HepG2 (cell line): ENCODE measurements at places on chromosomes 12 and 14.

DNA sequence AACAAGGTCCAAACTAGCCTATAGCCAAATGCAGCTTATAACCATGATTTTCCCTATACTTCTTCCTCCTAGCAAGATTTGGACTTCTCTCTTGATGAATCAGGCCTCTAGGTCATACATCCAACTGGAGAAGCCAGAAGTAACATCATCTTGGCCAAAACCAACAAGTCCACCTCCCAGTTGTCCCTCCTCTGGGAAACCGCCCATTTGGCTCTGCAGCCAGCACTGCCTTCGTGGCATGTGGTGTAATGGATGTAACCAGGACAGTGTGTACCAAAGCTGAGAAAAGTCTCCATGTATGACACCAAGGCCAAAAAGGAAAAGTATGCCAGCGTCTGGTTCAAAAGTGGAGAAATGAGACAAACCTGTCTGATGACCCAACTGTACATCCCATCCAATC is 59.3 kb upstream of the VASH1 start:
- no peak for DNase-seq

DNA sequence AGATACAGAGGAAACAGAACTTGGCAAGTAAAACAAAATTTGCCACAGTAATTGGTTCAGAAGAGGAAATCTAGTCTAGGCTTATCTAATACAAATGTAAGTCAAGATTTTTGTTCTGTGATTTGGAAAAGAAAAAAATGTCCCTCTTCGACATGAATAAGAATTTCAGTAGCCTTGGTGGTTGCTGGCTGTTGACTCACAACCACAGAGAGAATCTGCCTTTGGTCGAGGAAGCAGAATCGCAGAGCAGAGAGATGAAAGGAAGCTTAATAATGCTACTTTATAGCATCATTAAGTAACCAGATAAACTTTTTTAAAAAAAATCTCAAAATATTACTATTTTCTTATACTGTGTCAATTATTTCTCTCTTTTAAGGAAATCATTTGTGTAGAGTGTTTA is 1096.6 kb downstream of the FLRT2 start:
- DNase-seq: no peak

GRCh38 chr12:68919581-68920239 is 13.3 kb downstream of the CPM start:
- no peak for DNase-seq

- DNase-seq: no peak
Measured at GRCh38 chr12:94271351-94271750, 123.0 kb downstream of the PLXNC1 start.

DNA sequence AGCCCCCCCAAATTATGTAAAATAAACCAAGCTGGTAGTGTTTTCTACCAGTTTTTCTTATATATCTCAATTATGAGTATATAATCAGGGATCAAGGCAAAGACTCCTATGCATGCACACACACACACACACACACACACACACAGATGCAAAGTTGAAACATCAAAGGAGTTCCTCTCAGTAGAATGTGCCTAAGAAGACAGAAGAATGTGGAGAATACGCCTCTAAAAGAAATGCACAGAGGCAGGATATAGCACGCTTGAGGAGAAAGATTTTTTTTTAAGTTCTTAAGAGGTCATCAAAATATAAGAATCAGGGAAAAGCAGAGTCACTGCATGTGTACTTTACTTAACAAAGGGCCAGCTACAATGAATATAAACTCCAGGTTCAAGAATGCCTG is 138.2 kb upstream of the CLEC14A start:
- DNase-seq: no peak

DNA sequence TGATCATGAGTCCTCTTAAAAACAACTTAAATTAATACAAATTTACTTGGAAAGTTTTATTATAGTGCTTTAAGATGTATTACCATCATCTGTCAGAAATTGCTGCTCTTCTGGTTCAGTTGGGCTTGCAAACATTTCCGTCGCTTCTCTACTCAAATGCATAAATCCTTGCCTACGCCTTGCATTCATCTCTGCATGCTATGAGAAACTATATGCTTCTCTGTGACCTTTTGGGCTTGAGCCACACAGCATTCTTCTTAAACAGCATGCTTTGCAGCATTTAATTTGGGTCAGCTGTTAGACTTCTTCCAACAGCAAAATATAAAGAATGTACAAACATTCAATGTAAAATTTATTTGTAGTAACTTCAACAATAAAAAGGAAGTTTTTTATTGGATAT is 305.7 kb upstream of the FLRT2 start:
- DNase-seq: no peak

GRCh38 chr14:37889087-37889486 is 293.7 kb downstream of the TTC6 start:
- peak; percentile 56 for DNase-seq

DNA sequence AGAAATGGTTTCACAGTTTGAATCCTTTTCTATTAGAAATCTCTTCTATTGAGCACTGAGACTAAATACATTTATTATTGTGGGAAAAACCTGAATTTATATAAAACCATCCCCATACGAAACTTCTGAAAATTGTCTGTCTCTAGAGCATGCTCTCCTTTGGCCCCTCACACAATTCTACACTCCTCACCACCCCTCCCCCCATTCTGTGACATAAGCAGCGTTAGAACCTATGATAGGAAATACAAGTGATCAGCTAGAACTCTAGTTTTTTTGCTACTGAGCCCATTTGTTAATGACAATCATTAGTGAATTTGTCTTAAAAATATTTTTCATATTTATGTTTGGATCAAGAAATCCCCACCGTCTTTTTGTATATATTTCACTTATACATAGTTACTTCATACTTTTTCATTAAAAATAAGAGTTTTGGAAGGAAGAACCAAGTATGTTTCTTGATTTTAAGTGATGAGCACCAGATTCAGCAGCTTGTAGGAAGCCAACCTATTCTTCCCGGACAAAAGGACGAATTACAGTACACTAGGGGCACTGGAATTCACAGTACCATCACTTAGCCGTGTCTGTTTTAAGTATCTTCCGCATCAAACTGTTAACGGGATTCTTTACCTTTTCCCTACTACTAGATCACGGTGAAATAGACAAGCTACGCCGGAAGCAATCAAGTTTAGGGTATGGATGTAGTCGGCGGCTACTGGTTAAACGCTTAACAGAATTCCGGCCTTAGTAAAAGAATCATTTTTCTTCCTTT is 724 bp downstream of the GTSF1 start:
- DNase-seq: no peak

DNA sequence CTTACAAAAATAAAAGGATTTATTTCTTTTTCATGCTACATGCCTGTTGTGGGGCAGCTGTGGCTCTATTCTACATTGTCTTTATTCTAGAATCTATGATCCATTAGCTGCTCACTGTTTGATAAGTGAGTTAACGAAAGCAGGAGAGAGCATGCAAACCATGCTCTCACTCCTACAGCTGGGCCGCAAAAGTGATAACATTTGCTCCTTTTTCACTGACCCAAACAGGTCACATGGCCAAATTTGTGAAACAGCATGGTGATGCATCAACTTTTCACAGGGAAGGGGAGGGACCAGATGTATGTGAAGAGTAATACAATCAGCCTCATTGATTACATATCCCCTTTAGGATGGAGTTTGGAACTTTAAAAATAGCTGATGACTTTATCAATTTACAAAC is 456.9 kb upstream of the SYT1 start:
- no peak for DNase-seq

- DNase-seq: no peak
Measured at GRCh38 chr14:79586416-79586815, 624.9 kb downstream of the DIO2 start.

GRCh38 chr12:124956571-124956970 is 32.4 kb downstream of the DHX37 start:
- no peak for DNase-seq

DNA sequence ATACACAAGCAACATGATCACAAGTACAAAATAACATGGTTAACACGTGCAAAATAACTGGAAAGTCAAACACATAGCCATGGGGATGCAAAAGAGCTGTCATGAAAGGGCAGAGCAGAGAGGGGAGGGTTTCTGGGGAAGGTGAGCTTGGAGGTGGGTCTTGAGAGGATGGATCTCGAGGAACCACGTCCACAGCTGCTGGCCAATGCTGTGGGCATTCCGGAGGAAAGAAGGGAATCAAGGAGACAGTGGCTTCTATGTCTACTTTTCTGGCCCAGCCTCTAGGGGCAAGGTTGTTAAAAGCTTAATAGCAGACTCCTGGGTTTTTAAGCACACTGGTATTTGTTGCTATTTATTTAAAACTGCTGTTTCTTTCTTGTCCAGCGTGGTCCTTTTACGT is 8.4 kb upstream of the MYH7 start:
- no peak for DNase-seq

GRCh38 chr12:132560364-132560613 is 50.1 kb downstream of the LRCOL1 start:
- no peak for DNase-seq

DNA sequence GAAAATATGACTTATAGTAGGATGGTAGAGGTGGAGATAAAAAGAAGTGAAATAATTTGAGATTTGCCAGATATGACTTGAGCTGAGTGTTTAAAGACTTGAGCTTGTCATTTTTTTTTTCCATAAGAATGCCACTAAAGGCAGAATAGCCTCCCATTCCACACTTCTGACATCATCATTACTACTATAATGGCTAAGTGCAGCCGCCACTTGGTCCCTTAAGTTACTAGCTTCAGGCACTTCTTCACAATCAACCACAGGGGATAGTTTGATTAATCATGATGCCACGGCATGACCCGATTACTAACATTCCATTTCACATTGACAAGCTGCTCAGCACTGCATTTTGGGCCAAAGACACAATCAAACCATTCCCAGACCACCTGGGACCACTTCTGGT is 127.9 kb downstream of the EFCAB11 start:
- no peak for DNase-seq

GRCh38 chr14:104977681-104978653 is at the start of gene AHNAK2:
Gene AHNAK2 (minus strand): TSS chr14:104978374. CDS start chr14:104978237, 137 bp downstream.
- DNase-seq: peak; percentile 69

- no peak for DNase-seq
Measured at GRCh38 chr14:53214384-53214783, 61.3 kb upstream of the DDHD1 start.

DNA sequence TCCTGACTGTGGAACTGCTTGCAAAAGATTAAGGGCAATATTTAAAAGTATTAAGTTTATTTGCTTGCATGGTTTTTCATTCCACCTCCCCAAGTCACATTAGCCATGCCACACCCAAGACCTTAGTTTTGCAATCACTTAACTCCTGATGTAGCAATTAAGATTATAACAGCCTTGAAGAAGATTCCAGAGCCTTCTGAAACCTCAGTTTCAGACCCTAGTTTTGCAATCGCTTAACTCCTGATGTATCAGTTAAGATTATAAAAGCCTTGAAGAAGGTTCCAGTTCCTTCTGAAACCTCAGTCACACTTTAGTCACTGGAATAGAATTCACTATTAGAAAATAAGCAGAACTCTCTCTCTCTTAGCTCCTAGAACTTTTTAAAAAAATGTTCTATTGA is 42.7 kb upstream of the DCN start:
- no peak for DNase-seq

- no peak for DNase-seq
Measured at GRCh38 chr12:49131894-49132461, 783 bp upstream of the TUBA1B start.

GRCh38 chr12:52411815-52412214 is 5.7 kb upstream of the KRT82 start:
- no peak for DNase-seq

GRCh38 chr12:3381059-3382047 is 109.7 kb upstream of the PRMT8 start:
- no peak for DNase-seq

DNA sequence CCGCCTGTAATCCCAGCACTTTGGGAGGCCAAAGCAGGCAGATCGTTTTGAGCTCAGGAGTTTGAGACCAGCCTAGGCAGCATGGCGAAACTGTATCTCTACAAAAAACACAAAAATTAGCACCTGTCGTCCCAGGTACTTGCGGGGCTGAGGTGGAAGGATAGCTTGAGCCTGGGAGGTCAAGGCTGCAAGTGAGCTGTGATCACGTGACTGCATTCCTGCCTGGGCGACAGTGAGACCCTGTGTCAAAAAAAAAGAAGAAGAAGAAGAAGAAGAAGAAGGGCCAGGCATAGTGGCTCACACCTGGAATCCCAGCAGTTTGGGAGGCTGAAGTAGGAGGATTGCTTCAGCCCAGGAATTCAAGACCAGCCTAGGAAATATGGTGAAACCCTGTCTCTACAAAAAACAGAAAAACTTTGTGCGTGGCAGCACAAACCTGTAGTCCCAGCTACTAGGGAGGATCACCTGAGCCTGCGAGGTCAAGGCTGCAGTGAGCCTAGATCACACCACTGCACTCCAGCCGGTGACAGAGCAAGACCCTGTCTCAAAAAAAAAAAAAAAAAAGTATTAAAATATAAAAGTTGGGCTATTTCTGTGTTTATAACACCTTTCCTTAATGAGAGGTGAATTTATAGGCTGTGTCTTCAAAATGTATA is 15.5 kb downstream of the RXYLT1 start:
- no peak for DNase-seq

GRCh38 chr14:102415671-102416070 is 52.9 kb downstream of the TECPR2 start:
- no peak for DNase-seq

GRCh38 chr14:20489093-20489994 is 16.0 kb upstream of the RNASE10 start:
- peak; percentile 78 for DNase-seq
